ENCODE measurements at places on chromosomes 1 and 21.

DNA sequence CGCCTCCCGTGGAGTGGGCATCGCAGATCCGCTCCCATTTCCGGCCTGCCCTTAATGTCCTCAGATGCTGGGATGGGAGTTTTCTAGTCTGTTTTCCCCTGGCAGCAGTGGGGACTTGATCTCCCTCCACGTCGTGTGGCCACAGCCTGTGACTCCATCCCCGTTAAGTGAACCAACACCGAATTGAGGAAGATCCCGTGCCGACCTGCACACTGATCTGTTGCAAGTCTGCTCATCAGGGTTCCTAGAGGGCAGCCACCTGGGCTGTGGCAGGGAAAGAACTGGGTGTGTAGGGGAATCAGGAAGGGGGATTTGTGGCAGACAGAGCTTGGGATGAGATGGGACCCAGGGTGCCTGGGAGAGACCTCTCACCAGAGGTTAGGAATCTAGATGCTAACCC, 23.3 kb upstream of the CDK18 start:
- no peak for DNase-seq

GRCh38 chr1:117268535-117269455, 58.1 kb upstream of the VTCN1 start:
- DNase-seq: no peak

DNA sequence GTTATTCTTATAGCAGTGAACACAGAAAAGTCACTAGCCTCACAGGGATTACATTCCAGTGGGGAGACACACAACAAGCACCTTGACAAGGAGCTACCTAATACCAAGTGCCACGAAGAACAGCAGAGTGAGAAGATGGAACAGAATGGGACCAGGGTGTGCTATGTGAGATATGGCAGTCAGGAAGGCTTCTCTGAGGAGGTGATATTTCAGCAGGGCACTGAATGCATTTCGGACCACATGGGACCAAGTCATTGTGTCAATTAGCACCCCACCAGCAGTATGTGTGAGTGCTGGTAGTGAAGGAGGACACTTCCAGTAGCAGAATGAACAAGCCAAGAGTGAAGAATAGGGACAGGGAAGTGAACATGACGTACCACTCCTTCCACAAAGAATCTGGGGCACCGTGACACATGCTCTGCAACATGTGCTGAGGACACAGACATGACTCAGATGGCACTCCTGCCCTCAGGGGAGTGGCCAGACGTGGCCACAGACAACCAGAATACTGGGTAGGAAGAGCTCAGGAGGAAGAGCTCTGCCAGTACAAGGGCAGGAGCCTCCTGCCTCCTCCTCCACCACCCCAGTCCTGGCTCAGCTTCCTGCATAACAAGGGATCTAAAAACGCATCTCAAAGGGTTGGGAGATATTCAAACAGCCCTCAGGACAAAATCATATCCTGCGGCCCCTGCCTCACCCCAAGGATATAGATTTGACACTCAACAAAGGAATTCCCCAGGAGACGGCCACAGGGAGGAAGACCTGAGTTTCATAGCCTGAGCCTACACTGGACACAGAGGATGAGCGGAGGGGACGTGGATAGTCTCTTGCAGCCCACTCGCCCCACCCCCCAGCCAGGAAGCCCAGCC, 102.5 kb downstream of the TRABD2B start:
- no peak for DNase-seq

DNA sequence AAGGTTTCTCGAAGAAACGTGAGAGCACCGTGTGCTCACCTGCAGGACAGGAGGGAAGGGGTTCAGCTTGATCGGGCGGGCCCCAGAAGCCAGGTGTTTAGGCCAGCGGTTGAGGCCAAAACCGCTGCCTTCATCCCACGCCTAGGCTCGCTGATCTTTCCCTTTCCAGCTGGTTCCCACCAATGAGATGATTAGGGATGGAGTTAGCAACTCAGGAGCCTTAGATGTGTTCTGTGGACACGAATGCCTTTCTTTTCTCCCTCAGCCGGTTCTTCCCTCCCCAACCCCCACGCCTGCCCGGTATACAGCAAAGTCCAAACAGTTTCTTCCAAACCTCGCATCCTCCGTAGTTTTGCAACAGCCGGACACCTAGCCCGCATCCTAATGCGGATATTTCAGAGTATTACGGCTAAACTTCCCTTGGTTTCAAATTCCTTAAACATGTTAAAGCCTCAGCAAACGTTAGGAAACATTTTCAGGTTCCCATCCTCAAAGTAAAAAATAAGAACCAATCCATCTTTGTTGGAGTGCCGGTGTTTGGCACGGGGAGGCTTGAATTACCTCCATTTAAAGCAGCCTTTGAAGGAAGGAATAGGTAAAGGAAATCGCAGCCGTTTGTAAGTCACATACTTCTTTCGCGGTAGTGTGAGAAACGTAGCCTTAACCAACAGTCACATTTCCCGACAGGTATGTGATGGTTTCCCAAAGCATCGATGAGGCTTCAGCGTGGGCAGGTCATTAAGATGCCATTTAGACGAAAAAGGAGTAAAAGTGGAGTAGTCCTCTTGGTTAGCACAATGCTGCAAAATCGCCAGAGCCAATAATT, 1.1 kb downstream of the LRRC8C start:
- no peak for DNase-seq

- DNase-seq: no peak
These were observed 688.8 kb downstream of the PLA2G4A start for GRCh38 chr1:187517546-187517945.

DNA sequence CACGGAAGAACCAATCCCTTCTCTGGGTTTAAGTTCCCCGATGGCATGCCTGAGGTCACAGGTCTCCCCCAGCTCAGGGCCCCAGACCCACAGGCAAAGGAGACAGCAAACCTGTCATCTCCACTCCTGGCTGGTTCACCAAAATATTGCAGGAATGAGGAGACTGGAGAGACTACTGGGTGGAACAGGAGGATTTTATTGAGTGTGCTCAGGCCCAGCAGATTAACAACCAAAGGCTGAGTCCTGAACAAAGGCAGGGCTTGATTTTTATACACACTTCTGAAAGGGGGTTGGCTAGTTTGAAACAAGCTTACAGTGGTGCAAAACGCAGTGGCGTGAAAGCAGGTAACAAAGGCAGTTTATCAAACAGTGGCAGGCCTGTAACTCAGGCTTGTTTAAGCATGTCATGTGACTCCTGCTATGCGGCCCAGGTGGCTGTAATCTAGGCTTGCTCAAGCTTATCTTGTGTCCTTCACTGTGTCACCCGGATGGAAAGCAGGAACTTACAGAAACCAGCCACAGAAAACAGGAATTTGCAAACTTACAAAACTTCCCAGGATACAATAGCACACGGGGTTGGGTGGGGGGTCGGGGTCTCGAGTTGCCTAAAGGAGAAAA, 27.4 kb upstream of the KCNJ15 start:
- no peak for DNase-seq

DNA sequence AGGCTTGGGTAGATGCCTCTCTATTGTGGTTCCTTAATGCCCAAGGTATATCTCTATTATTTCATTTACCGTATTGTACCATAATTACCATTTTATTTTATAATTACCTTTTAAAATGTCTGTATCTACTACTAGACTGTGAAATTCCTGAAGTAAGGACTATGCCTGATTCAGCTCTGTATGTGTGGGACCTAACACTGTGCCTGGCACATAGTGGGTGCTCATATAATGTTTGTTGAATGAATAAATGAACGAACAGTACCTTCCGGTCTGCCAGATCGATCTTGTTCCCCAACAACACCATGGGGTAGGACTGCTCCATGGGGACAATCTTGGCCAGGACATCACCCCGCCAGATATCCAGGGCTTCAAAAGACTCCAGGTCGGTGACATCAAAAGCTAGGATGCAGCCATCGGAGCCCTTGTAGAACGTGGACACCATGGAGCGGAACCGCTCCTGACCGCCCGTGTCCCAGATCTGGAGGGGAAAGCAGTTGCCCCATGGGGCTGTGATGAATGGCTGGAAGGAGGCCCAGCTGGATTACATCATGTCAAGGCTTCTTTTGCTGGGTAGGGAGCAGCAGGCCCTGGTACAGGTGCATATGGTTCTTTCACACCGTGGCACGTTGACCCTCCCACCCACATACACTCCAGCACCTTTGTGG, 10.8 kb downstream of the RAB7B start:
- DNase-seq: no peak

DNA sequence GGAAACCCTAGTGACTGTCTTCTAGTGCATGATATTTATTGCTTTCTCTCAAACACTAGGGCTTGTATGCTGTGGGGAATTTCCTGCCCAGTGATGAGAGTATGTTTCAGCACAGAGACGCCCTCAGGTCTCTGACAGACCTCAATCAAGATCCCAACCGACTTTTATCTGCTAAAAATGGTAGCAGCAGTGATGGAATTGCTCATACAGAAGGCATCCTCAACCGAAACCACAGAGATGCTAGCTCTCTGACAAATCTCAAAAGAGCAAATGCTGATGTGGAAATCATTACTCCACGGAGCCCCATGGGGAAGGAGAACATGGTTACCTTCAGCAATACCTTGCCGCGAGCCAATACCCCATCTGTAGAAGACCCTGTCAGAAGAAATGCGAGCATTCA, 41.3 kb downstream of the PLPPR4 start:
- no peak for DNase-seq

- DNase-seq: no peak
These were observed 795.1 kb downstream of the BRINP3 start for GRCh38 chr1:189682591-189682990.

DNA sequence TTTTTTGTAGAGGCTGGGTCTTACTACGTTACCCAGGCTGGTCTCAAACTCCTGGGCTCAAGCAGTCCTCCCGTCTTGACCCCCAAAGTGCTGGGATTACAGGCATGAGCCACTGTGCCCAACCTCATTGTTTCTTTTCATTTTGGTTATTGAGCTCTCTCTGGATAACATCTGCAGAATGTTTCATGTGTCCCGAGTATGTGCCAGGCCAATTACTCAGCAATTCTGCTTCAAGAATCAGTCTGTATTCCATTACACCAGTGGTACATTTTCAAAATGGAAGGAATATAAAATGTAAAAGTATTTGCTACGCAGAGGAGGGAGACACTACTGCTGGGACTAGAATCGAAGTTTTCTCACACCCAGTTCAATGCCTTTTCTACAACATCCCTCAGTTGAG, 1.7 kb upstream of the ELOA start:
- no peak for DNase-seq

DNA sequence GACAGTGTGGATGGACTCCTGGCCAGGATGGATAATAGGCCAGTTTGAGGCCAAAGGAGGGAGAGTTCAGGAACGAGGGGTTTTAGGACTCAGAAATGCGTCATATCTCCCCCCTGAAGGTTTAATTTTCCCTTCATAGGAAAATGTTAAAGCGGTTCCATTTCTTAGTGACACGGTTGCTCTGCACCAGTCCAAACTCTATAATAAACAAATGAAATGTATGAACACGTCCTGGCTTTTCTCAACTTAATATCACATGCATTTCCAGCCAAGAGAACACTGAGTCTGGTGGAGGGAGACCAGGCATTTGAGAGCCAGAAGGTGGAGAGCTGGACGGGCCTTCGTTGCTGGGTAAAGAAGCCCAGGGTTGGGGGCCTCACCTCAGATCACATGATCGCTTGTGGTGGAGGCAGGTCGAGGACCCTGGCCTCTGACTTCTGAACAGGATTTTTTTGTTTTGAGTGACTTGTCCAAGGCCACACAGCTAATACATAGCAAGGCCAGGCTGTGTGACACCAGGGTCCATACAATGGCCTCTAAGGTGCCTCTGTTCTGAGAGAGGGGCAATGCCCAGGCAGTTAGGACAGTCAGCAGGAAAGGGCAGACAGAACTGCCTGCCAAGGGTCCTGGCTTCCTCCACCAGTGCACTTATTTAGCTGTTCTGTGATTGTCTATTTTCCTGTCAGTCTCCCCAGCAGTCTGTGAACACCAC, 11.4 kb downstream of the SLC1A7 start:
- no peak for DNase-seq

- DNase-seq: no peak
These were observed at the start of gene KIF17 for GRCh38 chr1:20717452-20718342. Gene KIF17 (minus strand): TSS chr1:20718007. CDS start chr1:20717706, 301 bp downstream.

DNA sequence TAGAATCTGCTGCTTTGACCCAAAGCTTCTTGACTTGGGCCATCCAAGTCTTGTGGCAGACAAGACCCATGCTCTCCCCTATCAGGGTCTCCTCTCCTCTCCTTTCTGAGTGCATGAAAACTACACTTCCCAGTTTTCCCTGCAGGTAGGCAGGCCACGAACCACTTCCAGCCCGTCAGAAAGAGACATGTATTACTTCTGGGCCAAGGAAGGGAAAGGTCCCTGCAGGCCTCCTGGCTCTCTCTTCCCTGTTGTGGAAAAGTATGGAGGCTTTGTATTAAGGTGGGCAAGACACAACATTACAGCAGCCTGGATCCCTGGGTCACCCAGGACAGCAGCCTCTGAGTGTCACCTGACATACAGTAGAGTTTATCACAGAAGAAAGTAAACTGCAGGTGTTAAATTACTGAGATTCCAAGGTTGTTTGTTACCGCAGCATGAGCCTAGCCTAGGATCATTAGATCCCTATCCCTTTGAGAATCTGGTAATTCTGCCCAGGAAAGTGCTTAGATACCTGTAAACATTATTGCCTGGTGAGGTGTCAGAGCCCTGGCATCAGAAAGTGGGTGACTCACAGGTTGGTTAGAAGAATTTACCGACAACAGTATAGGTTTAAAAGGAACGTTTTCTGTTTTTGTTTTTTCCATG, 717.3 kb downstream of the MATN1 start:
- no peak for DNase-seq

- DNase-seq: no peak
These were observed 71.5 kb downstream of the SMYD3 start for GRCh38 chr1:246435421-246436041.

- DNase-seq: no peak
These were observed 66.5 kb upstream of the LYST start for GRCh38 chr1:235933017-235933765.

GRCh38 chr1:22313321-22313720, 138.3 kb upstream of the ZBTB40 start:
- no peak for DNase-seq

DNA sequence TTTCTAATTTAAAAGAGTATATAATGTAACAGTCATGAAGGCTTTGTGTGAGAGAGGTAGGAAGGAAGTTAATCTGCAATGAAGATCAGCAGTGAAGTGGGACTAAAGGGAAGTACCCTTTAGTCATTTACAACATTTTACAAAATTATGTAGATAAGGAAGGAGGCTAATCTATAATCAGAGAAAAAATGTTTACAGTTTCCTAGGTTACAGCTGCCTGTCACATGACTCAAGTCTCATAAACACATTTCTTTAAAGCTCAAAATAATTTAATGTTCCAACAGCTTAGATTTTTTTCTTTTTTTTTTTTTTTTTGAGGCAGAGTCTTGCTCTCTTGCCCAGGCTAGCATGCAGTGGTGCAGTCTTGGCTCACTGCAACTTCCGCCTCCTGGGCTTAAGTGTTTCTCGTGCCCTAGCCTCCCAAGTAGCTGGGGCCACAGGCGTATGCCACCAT, 26.2 kb upstream of the CAP1 start:
- no peak for DNase-seq

GRCh38 chr1:185041742-185042141, 3.6 kb upstream of the RNF2 start:
- no peak for DNase-seq
